ENCODE measurements at places on chromosomes 3 and 15.

DNA sequence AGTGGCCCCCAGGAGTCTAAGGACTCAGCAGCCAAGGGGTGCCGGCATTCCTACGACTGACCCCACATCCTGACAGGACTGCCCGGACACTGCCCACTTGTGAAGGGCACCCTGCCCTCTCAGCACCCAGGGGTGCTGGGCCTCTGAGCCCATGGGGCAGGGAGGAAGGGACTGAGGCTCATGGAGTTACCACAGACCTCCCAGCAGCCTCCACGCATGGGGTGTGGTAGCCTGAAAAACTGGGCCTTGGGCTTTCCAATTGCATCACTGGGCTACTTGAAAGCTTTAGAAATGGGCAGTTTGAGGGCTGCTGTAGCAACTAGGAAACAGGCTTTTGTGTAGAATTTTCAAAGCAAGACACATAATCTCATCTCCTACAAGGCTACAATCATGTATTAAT is 13.2 kb downstream of the TKT start:
- no peak for DNase-seq

GRCh38 chr15:71806452-71806931 is 3.9 kb upstream of the NR2E3 start:
- peak; percentile 57 for DNase-seq

DNA sequence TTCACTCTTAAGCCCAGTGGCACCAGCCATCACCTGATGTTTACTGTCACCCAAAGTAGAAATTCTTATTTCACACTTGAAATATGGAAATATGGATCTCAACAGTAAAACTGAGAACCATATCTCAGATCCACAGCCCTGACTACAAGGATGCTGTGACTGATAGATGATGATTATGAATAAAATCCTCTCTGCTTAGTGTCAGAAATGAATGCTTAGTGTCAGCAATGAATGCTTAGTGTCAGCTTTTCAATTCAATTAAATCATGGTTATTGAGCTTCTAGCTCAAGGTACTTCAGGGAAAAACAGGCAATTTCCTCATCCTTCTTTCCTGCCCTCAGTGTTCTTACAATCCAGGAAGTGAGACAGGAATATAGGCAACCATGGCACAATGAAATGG is 392.3 kb downstream of the LSAMP start:
- DNase-seq = no peak

- no peak for DNase-seq
Measured at GRCh38 chr3:126780666-126781065, 76.6 kb downstream of the CHCHD6 start.

DNA sequence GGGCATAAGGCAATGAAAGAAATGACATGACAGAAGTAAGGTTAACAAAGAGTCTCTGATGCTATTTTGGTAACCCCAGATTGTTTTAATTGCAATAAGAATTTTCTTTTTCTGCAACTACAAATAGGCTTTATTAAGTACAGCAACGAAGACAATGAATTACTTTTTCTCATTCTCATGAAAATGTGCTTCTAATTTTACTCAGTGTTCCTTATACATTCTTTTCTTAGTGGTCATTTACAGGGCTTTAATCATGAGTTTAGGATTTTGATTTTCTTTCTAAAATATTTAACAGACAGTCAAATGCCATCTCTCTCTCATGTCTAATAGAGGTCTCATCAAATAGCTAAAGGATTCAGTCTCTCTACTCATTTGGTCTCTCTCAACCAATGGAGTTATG is 452.1 kb downstream of the RAP2B start:
- DNase-seq = peak; percentile 69

- no peak for DNase-seq
Measured at GRCh38 chr3:40207796-40208195, 101.7 kb upstream of the EIF1B start.

DNA sequence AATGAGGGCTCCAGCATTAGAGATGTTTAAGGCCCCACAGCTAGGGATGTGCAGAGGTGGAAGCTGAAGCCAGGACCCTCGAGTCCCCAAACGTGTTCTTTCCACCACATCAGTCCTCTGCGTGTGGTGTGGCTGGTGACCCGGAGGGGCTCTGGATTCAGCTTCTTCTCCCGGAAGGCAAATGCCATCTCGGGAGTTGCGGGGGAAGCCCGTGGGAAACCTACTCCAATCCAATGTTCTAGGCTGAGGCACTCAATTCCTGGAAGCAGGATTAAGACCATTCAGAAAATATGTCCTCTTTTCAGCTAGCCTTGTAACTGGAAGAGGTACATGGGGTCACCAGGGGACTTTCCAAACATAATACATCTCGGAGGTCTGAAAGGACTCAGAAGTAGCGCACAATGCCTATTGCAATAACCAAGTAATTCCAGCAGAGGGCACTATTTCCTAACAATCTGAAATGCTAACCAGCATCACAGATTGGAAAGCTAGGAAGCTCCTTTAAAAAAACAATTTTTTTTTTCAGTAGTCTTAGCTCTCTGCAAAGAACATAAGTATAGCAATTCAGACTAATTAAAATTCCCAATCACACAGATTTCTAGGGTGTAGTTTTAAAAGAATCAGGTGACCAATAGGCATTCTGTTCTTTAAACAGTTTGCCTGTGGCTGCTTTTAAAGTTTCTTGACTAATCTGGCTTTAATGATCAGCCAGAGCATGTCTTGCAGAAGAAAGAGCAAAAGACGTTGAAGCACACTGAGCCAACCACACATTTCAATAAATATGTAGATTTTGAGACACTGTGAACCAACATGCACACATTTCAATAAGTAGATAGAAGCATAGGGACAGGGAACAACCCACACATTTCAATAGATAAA is 36.1 kb downstream of the BNC1 start:
- DNase-seq = peak; percentile 73

DNA sequence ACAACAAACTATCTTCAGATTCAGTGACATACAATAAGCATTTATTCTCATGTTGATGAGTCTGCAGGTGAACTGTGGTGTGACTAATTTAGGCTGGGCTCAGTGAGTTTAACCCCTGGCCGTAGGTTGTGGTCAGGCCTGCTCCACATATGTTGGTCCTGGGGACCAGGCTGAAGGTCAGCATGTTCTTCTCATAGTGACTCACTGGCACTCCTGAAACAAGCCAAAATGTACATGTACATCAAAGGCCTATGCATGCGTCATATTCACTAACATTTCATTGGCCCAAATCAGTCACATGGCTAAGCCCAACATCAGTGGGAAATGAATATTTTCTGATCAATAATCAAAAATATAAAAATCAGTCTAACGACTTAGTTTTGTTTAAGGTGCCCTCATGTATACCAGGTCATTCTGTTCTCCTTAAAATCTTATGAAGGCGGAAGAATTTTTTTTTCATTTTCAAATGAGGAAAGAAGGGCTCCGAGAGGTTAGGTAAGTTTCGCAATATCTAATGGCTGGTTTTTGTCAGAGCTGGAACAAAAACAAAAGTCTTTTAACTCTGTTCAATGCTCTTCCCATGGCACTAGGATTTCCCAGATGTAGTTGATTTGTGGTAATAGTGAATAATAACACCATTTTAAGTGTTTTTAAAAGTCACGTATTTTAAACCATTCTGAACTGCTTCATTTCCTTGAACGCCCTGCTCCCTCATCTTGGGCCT is 148.5 kb downstream of the MFSD1 start:
- no peak for DNase-seq

GRCh38 chr3:88480822-88481221 is 331.1 kb downstream of the C3orf38 start:
- DNase-seq = no peak

DNA sequence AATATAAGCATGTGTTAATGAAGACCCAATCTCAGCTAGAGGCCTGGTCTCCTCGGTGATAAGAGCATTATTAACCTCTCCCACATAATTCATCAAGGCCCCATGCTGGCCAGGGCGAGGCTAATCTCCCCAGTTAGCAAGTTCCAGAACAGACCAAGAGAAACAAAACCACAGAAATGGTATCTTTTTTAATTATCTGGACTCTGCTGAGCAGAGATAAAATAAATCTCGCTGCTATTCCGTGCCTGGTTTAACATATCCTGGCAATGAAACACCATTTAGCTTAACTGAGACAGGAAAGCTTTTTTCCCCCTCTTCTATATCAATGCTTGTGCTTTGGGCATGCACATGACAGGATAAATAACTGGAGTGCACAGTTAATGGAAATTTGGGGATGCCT is 72.5 kb upstream of the ARHGEF3 start:
- DNase-seq = no peak

GRCh38 chr15:37105889-37106288 is 5.5 kb upstream of the MEIS2 start:
- no peak for DNase-seq

GRCh38 chr3:25472731-25473130 is 44.7 kb downstream of the RARB start:
- DNase-seq = peak; percentile 38

- no peak for DNase-seq
Measured at GRCh38 chr3:62630664-62631063, 244.6 kb downstream of the CADPS start.

DNA sequence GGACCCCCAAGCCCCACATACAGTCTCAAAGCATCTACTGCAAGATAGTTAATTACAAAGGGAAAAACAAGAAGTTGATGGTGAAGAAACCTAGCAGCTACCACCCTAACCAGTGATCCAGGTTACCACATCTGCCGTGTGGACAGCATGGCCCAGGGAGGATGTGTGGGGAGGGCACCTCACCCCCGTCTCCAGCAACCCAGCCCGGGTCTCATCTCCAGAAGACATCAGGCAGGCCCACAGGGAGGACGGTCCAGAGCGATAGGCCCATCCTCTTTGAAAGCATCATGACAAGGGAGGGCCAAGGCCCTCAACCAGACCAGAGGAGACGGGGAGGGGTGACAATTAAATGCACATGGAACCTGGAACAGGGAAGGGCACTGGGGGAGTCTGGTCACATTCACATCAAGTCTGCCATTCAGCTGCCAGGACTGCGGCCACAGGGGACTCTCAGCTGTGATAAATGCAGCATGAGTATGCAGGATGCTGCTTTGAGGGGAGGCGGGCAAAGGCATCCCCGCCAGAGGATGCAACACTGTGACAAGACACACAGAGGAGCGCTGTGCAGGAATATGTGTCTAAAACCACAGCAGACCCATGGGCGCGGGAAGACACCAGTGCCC is 18.8 kb downstream of the ZXDC start:
- DNase-seq = no peak

- no peak for DNase-seq
Measured at GRCh38 chr3:34067536-34068051, 269.2 kb downstream of the PDCD6IP start.

DNA sequence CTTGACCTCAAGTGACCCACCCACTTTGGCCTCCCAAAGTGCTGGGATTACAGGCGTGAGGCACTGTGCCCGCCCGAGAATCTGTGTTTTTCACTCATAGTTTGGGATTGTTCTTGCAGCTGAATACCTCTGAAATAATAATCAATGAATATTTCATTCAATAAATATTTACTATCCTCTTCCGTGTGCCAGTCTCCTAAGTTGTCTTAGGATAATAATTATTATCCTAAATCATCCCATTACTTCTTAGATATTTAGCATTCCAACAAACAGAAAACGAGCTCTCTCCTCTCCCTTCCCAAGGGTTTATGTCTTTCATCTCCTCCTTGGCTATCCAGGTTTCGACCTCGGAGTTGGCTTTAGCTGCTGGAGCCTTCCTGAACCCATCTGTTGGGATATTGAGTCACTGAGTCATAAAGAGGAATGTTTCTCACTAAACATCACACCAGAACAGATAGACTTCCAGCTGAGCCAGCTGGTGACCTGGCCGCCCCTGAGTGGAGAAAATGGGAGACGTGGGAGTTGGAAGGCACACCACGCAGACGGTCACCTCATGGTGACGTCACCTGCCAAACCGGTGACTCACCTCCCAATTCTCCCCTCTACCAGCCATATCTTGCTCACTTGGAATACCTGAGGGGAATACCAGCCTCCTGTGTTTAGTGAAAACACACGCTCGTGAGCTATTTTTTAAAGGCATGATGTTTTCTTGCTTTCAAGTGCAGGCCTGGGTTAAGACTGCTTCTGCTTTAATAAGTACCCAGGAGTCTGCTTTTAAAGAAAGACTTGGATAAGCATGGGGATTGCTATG is 43.9 kb downstream of the BHLHE40 start:
- peak; percentile 98 for DNase-seq

- DNase-seq = peak; percentile 47
Measured at GRCh38 chr3:171791692-171792076, 18.6 kb downstream of the PLD1 start.

DNA sequence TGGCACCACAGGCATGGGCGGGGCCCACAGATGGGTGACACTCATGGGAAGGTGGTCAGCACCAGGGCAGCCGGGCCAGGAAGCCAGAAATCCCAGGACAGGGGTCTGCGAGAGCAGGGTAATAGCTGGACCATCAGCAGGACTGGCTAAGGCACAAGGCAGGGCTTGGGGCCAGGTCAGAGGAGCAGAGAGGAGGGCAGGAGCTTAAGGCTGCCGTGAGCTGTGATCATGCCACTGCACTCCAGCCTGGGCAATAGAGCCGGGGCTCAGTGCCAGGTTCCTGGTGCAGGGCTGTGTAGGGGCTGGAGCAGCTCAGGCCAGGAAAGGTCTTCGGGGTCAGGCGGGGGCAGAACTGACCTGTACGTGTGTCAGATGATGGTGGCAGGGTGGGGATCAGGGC is 64.2 kb upstream of the LINGO1 start:
- DNase-seq = no peak

DNA sequence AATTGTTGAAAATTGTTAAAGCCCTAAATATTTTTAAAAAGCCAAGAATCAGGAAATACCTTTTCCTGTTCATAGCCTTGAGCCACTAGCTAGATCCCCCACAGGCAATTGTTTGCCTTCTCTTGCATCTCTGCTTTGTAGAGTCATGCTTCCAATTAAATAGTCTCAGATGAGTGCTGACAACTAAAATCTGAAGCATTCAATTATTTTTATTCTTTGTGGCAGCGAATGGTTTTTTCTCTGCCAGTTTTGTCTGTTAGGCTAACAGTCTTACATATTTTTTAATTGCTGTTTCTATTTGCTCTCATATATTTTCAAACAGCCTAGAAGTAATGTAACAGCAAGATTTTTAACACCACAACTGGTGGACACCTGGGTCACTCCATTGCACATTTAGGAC is 277.1 kb upstream of the GBE1 start:
- DNase-seq = no peak

DNA sequence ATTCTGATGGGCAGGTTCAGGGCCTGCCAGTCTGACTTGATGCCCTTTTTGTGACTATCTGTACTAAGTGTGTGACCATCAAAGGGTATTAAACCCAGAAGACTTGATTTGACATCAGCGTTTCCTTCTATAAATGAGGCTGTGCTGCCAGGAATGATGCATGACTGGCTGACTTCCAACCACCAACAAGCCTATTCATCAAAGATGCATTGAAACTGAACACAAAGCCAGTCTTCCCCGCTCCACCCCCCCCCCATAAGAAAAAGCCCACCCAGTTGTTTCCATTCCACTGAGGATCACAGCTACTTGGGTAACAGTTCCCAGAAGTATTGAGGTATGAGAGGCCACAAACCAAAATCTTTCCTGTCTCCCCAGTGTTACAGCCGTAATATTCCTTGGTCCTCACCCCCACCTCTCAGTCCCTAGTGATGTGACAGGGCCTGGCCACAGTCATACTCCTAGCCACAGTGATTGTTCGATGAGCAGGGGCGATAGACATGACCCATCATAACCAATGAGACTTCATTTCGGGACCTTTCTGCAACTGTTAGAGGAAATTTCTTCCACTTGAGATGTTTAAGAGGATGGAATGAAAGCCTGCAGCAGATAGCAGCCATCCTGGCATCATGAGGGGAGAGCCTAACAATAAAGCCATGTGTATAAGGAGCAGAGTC is 22.6 kb downstream of the SH3BP5 start:
- DNase-seq = no peak
